ENCODE measurements at places on chromosomes 5 and 9.

GRCh38 chr9:88303721-88304451, 84.4 kb upstream of the SPIN1 start:
- peak; percentile 47 for DNase-seq

- no peak for DNase-seq
Observed at GRCh38 chr5:9499498-9499876, 46.4 kb downstream of the SEMA5A start.

GRCh38 chr5:172659909-172660628, 19.0 kb downstream of the NEURL1B start:
- DNase-seq, result no peak

- DNase-seq, result no peak
Observed at GRCh38 chr9:68825762-68826472, 120.9 kb downstream of the PIP5K1B start.

GRCh38 chr5:60232036-60232795, 338.7 kb upstream of the PDE4D start:
- no peak for DNase-seq

GRCh38 chr5:34632807-34633422, 23.2 kb upstream of the RAI14 start:
- no peak for DNase-seq

DNA sequence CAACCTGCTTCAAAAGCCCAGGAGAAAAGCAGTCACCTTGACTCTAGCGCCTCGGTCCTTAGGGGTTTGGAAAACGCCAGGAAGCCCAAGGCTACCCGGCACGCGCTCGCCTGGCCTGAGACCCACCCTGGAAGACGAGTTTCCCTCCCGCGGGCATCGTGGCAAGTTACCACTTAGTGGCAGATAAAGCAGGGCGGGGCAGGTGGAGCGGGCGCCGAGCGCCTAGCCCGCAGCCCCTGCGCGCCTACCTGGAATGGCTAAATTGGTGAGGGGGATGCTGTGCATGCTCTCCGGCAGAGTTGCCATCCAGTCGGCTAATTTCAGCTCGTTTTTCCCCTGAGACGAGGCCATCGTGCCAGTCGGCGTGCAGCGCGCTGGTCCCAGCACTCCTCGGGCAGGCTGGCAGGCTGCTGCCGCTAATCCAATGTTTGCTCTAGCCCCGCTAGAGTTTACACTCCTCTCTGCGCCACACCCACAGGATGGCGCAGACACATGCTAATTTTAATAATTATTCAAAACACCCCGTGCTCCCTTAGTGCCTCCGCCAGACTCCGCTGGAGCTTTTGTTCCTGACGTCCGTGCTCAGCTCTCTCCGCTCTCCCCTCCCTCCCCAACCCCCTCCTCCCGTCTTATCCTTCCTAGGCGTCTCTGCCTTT, at the start of gene PLCXD3:
Gene PLCXD3, minus strand, starts transcription at position 426 of the 656 bp plus-strand sequence. Its CDS starts 75 bp downstream, at position 351.
- no peak for DNase-seq

DNA sequence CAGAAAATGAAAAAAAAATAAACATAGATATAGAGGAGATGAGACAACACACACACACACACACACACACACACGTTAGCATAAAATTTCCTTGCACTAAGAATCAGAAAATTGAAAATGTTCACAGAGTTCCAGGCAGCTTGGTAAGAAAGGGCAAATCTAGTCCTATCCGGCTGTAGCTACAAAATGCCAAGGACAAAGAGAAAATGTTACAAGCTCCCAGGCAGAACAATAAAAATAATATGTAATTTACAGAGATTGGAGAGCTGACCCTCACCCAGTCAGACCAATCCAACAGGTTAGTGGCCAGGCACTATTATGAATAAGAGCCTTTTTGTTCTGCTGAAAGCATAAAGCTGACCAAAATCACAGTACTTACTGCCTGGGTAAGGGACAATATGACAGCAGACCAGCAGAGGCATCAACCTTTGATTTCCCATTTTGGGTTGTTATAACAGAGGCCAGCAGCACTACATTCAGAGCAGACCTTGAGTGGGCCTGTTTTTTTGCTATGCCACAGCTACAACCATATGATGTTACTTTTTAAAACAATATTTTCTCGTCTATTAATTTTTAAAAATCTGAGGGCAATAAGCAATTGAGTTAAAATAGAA, 892.6 kb downstream of the TAF11L14 start:
- DNase-seq, result no peak

- DNase-seq, result no peak
Observed at GRCh38 chr5:33310451-33310850, 130.3 kb upstream of the TARS1 start.

- DNase-seq, result no peak
Observed at GRCh38 chr9:132381966-132382541, 24.6 kb downstream of the TTF1 start.
